ENCODE measurements at places on chromosomes 12 and 14.

DNA sequence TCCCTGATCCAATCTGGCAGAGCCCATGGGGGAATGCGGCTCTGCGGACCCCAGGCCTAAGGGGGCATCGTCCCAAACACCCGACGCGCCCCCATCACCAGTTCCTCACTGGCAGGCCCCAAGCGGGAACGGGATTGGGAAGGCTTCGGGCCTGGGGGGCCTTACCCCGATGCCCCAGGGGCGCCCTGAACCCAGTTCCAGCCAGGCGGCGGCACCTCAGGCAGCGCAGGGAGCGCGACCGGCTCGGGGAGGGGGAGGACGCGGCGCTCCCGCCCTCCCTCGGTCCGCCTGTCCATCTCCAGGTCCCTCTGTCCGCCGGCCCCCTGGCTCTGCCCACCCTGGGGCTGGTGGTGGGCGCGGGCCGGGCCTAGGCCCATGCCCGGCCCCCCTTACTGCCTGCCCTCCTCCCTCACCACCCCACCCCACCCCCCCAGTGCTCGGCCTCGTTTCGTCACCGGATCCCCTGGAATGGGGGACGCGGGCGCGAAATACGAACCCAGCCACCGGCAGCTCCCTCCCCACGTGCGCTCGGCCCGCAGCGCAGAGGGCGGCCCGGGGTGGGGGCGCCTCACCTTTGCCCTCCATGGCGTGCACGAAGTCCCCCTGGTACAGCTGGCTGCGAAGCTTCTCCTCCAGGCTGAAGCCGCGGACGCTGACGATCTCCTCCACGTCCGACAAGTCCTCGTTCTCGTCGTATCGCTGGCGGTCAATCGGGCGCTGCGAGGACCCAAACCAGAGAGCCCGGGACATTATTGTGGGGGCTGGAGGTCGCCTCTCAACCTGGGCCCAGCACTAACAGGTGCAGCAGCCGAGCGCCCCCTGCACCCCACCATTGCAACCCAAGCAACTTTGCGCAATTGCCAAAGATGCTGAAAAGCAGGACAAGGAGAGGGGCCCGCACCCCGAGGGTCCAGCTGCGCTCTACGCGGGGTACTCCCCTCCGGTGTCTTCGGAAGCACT, 2.3 kb downstream of the KDM2B start:
- peak; percentile 64 for DNase-seq

DNA sequence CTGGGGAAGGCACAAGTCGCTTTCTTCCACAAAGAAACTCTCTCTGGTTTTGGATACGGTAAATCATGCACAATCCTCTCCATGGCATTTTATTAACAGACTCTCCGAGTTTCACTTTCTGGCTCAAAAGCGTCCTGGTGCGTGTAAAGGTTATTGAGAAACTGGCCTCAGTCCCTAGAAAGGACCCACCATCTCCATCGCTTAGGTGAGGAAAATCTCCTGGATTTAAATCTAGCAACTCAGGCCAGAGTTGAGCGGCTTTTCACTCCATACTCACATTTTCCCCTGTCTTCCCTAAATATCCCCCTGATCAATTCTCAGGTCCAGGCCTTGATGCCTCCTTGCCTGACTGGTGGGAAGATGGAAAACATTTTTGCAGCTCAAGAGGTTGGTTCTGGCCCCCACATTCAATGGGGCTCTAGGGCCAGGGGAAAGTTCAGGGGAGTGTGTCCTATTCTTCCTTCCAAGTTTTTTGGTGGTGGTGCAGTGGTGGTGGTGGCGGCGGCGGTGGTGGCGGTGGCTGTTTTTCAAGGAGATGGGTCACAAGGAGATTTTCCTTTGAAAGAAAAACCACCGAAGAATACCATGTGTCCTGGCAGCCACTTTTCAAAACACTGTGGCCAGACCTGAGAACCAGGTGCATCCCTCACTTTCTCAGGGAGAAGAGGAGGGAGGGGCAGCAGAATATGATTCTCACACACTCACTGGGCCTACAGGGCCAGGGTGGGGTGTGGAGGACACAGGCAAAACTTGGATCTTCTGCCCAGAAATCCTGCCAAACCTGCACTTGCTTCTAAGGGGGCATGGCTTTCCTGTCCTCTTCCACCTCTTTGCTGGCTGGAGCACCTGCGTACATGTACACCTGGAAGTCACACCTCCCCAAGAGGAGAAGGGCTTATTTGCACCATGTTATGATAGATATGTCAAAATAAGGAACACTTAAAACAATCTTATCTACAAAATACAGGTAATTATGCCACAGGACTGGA, 46.7 kb upstream of the PNMA1 start:
- no peak for DNase-seq

DNA sequence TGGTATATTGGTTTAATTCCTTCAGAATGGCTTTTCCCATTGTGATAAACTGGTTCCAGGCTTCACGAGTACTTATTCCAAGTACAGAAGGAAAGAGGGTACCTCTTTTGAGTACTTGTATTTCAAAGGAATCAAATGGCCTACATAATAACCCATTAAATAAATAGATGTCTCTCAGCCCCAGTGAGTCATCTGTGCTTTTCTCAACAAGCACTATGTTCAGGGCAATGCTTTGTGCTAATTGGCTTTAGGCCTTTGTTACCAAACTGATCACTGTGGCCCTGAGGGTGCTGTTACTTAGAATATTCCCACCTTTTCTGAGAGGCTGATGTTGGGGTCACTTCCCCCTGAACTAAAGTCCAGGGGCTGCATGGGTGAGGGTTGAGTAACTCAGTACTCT, 107.1 kb downstream of the LRRK2 start:
- no peak for DNase-seq

- no peak for DNase-seq
These were observed 53.4 kb downstream of the PRMT8 start for GRCh38 chr12:3544296-3544965.

DNA sequence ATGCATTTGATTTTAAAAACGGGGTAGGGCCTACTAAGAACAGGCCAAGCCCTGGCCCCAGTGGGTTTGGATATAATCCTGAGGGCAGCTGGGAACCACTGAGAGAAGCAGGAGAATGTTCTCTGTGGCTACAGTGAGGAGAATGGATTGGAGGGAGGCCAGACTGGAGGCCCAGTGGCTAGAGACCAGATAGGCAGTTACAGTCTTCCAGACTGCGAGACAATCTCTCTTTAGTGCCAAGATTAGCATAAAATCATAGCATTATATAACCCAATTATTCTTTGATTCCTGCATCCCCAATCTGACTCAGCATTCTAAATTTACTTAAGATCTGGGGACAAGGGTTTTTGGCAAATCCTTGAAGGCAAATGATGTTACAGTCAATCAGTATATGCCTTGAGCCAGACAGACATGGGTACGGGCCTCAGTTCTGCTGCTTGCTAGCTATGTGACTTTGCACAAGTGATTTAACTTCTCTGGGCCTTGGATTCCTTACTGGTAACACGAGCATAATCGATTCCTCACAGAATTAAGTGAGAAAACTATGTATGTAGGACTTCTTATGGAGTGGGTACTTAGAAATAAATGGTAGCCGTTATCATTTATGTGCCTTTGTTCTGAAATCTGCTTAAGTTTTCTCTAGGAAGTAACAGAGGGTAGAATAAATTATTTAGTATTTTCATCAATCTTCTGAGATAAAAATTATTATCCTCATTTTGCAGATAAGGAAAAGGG, 18.3 kb downstream of the NINJ2 start:
- DNase-seq, result no peak

- DNase-seq, result no peak
These were observed 232.8 kb downstream of the MSRB3 start for GRCh38 chr12:65511134-65511834.

DNA sequence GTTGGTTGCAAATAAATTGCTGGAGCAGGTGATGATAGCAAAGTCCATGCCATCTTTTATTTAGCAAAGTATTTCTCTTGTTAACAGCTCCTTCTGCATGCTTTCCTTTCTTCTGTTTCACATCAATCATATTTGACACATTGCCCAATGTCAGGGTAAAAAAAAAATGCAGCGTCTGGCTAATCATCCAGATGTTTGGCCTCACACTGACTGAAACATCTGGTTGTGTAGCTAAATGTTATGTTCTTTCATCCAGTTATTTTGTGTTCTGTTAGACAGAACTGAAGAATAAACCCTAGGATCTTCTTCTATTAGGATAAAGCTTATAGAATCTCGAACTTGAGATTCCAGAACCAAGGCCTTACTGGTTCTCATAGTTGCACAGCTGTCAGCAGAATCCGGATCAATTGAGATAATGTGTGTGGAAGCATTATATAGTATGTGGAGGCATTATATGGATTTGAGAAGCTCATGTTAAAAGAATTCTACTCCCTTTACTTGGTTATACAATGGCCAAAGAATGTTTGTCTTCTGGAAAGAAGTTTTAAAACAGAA, 859.2 kb downstream of the DIO2 start:
- DNase-seq, result no peak

Data from aorta (tissue), 5 donors.